ENCODE measurements at places on chromosomes 7 and 10.

DNA sequence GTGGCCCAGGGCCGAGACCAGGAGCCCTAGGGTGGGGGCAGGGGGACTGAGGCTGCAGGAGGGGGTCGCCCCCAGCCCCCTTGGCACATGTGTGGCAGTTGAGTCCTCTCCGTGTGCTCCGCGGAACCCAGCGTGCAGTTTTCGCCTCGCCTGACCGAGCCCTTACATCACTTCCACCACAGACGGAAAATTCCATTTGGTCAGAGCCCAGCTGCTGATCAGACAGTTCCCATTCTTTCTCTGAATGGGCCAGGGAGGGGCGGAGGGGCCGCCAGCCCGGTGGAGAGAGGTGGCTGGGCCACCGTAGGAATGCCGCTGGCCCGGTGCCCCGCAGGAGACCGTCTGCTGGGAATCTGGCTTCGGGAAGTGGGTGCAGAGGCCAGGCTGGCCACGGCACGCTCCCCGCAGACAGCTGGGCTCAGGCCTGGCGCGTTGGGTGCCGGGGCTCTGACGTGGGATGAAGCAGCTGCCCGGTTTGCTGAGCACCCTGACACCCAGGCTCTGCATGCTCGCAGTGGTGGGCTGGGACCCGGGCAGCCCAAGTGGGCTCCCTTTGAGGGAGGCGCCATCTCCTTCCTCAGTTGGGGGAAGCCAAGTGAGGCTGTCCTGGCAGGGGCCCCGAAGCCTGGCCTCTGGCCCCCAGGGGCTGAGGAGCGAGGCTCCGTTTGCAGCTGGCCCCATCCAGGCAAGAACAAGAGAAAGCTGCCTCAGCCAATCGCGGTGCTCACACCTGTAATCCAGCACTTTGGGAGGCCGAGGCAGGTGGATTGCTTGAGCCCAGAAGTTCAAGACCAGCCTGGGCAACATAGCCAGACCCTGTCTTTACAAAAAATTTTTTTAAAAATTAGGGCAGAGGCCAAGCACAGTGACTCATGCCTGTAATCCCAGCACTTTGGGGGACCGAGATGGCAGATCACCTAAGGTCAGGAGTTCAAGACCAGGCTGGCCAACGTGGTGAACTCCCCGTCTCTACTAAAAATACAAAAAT is 9.9 kb downstream of the TTYH3 start:
- no peak for DNase-seq

GRCh38 chr7:107815254-107815882 is 12.3 kb upstream of the SLC26A3 start:
- DNase-seq, result no peak

- no peak for DNase-seq
These were observed 138.5 kb upstream of the RET start for GRCh38 chr10:42938351-42938750.

GRCh38 chr10:77332256-77332655 is 305.4 kb downstream of the KCNMA1 start:
- DNase-seq, result no peak

DNA sequence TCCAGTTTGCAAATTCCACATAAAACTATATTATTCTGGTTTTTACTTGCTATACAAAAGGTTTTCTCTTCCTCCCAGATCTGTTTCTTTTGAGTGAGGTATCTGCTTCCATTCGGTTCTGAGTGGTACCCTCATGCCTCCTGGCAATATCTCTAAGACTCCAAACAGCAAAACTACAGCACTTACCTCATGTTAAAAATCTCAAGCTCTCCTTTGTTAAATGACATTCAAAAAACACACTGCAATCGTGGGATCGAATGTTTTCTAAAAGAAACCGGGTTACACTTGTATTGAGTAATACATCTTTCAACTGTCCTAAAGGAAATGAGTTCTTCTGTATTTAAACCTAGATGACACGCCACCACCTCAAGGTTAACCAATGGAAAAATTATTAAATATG is 11.1 kb downstream of the YWHAG start:
- no peak for DNase-seq

DNA sequence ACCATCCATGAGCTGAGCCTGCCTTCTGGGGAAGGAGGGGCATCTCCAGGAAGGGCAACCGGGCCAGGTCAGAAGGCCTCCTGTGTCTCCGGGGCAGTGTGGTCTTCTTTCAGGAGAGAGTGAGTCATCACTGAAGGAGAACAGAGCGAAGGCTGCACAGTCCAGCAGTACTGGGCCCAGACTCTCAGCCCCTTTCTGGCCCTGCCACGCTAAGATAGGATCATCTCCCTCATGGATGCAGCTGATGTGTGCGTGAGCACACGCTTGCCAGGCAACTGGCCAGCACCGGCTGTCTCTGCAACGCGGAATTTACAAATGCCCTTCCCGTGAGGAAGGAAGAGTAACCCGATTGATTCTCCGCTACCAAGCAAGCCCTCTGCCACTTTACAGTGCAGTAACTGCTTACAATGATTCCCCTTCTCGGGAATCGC is 328.2 kb downstream of the TNS3 start:
- DNase-seq, result no peak

GRCh38 chr7:14762561-14762960 is 140.0 kb downstream of the DGKB start:
- DNase-seq, result no peak

DNA sequence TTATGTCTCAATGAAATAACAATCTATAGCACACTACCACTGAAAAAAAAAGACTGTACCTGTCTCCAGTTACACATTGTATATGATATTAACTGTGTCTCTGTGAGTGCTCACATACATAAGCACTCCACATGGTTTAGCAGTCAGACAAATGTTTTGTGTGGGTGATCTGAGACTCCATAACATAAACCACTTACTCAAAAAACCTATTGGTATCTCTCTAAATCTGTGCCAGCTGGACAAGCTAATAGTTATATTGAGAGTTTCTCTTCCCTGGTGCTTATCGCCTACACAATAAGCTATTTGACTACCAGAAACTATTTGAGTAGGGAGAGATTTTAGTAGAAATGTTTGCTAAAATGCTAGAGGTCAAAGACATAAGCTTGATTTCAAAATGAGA is 190.1 kb upstream of the AGR3 start:
- DNase-seq, result no peak

- DNase-seq, result no peak
These were observed 239.2 kb downstream of the EXOC4 start for GRCh38 chr7:133491846-133492652.

DNA sequence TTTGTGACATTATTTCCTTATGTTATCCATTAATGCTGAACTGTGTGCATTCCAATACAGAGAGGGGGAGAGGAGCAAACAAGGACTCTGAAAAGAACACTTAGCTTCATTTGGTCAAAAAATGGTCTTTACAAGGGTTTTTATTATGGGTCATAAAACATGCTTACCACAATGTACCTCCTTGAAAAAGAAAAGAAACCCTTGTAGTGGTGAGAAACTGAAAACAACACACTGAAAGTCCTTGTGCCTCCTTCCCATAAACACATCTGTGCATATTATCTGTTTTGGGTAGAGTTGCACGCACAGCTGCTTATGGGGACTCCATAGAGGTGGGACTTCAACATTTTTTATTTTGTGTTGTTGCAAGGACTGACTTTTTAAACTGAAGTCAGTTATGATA is 98.7 kb downstream of the CDK6 start:
- no peak for DNase-seq

DNA sequence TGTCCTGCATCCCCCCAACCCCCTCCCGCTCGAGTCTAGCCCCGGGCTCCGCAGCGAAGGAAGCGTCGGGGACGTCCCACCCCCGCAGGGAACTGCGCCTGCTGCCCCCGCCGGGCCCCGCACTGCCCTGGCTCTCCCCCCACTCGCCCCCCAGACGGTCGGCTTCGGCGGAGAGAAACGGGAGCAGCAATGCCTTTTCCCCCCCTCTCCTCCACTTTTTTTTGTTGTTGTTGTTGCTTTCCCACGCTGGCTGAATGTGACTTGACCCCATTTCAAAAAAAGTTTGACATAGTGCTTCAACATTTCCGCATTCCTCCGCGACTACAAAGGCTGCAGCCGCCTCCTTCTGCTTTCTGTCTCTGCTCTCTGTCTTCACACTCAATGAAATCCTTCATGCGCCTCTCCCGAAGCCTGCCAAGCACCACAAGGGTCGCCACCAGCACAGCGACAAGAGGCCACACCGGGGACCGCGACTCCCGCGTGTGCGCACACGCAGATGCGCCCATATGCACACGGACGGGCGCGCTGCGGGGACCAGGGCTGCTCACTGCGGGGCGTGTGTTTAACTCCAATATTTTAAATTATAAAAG is 1.0 kb downstream of the CDK6 start:
- no peak for DNase-seq

DNA sequence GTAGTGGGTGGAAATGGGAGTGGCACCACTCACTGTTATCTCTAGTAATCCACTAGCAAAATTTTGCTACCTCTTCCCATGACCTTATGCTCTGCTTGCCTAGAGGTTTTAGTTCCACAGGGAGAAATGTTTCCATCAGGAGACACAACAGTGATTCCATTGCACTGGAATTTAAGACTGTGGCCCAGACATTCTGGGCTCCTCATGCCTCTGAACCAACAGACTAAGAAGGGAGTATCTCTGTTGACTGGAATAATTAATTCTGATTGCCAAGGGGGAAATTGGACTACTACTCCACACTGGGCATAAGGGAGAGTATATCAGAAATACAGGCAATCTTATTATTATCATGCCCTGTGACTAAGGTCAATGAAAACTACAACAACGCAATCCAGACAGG is 16.2 kb upstream of the BRAF start:
- no peak for DNase-seq

GRCh38 chr7:106464651-106465050 is 179.9 kb upstream of the NAMPT start:
- no peak for DNase-seq

- no peak for DNase-seq
These were observed 551.4 kb downstream of the GLRX3 start for GRCh38 chr10:130687566-130687965.

DNA sequence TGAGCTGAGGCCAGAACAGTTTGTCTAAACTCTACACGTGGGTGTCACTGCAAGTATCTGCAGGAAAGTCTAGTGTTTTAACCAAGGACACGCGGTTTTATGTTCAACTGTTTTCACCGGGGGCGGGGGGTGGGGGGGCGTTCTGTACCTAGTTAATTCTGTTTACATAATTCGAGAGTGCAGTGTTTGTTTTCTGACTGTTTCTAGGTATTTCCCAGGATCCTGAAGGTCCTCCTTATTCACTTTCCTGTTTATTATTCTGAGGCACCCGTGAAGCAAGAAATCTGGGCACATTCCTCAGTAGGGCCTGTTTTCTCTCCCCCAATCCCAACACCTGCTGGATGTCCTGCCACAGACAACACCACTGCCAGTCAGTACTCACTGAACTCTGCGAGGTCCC is 7.6 kb downstream of the LOXL4 start:
- no peak for DNase-seq

DNA sequence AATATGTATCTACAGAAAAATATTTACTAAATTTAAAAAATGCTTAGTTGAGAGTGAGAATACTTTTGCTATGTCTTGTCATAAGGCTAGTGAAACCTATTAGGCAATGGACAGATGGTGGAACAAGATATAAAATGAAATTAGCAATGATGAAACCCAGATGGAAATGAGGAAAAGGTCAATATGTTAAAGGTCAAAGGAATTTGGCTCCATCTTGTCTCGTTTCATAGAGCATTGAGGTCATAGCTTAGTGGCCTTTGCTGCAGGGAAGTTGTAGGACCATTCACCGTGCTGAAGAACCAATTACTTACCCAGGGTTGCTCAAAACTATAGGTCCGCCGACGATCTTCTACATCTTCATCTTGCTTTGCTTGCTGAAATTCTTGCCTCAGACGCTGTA is 683.9 kb downstream of the PARD3 start:
- no peak for DNase-seq

DNA sequence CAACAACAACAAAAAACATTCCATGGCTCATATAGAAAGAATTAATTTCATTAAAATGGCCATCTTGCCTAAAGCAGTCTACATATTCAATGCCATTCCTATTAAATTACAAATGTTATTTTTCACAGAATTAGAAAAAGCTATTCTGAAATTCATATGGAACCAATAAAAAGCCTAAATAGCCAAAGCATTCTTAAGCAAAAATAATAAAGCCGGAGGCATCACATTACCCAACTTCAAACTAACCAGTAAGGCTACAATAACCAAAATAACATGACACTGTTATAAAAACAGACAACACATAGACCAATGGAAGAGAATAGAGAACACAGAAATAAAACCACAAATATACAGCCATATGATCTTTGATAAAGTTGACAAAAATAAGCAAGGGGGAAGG is 330.4 kb downstream of the KIF20B start:
- DNase-seq, result no peak

GRCh38 chr7:27917774-27918314 is 177.9 kb downstream of the TAX1BP1 start:
- DNase-seq, result no peak
